Amniotic stem cell (primary cell): ENCODE measurements at places on chromosomes 7 and 10.

DNA sequence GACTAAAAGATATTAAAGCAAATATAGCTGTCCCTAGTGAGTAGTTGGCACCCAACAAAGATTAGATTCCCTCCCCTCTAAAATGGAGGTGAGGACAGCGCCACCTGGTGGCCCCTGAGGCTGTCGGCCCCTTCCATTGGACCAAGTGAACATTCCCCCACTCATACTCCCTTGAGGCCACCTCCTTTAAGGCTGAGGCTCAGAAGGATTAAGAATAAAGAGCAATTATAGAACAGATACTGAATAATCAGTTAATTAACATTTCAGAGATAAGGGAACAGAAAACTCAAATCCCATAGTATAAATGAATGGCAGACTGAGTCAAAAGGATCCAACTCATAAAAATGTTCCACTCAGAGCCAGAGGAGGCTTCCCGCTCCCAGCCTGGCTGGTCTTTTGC is 130.4 kb upstream of the GHITM start:
- no peak for DNase-seq

GRCh38 chr10:31468536-31468859 is 149.5 kb downstream of the ZEB1 start:
- DNase-seq: no peak

GRCh38 chr7:34973400-34973760 is 63.9 kb downstream of the DPY19L1 start:
- DNase-seq: no peak

- DNase-seq: no peak
These were observed 25.2 kb downstream of the TMEM270 start for GRCh38 chr7:73885975-73886798.

GRCh38 chr10:101337836-101338235 is 16.1 kb upstream of the BTRC start:
- DNase-seq: no peak

DNA sequence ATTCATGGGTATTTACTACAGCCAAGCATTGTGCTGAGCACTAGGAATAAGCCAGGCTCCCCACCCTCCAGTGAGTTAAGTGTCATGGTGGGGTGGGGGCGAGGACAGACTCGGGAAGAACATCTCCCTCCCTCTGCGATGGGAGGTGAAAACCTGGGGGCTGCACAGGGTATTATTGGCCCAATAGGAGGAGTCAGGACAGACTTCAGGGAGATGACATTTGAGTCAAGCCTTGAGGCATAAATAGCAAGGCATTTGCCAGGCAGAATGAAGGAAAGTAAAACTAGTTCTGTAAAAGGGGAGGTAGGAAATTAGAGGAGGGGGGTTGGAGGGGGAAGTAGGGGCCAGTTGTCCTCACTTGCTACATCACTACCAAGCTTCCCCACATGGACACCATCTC is 18.9 kb downstream of the NKX2-3 start:
- DNase-seq: no peak

GRCh38 chr10:116947841-116948529 is 57.0 kb downstream of the SHTN1 start:
- no peak for DNase-seq

DNA sequence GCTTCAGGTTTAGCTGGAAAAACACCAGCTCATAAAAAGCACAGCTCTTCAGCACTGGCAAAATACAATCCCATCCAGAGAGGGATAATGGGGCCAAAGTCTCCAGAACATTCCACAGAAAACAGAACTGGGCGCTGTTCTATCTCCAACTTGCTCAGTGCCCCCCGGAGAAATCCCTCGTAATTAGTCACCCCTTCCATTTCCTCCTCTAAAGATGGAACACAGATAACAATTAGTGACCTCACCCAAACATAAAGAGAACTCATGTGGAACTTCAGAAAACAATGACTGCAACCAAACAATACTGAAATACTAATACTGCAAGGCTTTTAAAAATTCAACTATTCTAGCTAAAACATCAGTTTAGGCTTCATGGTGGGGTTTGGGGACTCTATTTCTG is 46.3 kb downstream of the KIAA1549 start:
- no peak for DNase-seq

- no peak for DNase-seq
These were observed 8.5 kb downstream of the VOPP1 start for GRCh38 chr7:55563596-55564325.

- DNase-seq: no peak
These were observed 12.1 kb upstream of the PRRT4 start for GRCh38 chr7:128373606-128374005.

- DNase-seq: no peak
These were observed 52.5 kb upstream of the GRID1 start for GRCh38 chr10:86419101-86419500.

- DNase-seq: no peak
These were observed 493.0 kb downstream of the KCNMA1 start for GRCh38 chr10:77144656-77145055.

DNA sequence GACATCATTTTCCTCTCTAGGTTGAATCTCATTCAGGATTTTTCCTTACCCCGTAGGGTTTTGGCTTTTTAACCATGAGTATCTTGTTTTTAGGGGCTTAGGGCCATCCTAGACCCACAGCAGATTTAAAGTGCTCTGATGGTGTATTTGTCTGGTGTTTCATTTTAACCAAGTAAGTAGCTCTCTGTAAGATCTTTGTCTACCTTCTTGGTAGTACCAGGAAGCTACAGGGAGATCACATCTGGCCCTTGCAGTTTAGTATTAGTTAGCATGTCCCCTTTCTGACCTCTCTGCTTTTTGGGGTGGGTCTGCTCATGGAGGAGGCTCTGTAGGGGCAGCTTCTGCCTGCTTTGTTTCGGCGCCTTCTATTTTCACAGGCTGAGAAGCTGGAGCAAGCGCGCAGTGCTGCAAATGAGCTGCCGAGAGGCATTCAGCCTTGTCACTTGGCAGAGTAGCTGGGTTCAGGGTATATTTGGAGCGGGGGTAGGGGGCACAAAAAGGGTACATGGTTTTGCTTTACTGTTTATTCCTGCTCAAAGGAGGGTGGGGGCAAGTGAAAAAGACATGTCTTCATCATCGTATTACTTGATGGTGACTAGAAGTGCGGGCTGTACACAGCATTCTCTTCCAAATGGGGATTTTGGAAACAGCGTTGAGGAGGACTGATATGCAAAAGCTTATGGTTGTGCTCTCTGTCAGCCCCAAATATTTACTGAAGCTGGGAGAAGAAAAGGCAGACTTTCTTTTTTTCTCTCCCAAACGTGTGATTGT is 146.3 kb downstream of the CELF2 start:
- no peak for DNase-seq

- DNase-seq: no peak
These were observed 274.5 kb downstream of the DNAJB6 start for GRCh38 chr7:157611341-157611740.

DNA sequence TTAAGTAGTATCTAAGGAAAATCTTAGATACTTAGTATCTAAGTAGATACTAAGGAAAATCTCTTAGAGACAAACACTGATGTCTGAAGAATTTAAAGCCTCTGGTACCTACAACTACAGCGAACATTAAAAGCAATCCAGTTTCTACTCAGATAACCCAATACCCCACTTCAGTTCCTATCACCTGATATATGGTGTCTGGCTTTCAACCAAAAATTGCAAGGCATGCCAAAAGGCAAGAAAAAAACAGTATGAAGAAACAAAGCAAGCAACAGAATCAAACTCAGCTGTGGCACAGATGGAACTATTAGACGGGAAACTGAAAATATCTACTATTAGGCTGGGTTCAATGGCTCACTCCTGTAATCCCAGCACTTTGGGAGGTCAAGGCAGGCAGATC is 31.1 kb downstream of the ARHGAP12 start:
- DNase-seq: no peak

DNA sequence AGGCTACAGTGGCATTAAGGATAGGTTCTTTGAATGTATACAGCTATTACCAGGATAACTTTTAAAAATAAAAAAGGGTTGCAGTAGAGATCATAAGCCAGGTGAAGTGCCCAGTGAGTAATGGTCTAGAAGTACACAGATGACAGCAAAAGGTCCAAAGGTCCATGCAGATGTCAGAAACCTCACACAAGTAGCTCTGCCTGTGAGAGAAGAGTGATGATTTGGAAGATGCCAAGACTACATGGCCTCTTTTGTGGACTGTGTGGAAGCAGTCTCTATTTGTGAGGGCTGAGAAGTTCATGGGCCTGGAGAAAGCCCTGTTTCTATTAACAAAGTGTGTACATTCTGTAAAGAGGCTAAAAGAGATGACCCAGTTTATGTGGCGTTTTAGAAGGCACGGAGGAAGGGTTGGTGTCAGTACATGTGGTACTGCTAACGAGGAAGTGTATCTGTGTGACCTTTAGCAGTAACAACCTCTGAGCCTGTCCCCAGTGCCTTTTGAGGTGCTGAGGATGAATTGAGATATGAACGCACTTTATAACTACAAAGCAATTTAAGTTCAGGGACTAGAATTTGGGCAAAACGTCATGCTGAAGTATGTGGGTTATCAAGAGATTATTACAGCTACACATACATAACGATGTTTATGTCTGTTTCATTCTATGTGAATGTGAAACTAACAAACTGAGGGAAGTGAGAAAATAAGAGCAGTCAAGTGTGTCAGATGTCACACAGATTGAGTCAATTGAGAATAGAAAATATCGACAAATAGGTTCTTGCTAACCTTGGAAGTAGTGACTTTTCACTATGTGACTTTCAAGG is 7.6 kb downstream of the CYCS start:
- DNase-seq: no peak

- DNase-seq: no peak
These were observed 260.1 kb downstream of the BMPER start for GRCh38 chr7:34165466-34165865.

GRCh38 chr10:92822060-92822634 is 26.2 kb upstream of the EXOC6 start:
- DNase-seq: peak; percentile 77

DNA sequence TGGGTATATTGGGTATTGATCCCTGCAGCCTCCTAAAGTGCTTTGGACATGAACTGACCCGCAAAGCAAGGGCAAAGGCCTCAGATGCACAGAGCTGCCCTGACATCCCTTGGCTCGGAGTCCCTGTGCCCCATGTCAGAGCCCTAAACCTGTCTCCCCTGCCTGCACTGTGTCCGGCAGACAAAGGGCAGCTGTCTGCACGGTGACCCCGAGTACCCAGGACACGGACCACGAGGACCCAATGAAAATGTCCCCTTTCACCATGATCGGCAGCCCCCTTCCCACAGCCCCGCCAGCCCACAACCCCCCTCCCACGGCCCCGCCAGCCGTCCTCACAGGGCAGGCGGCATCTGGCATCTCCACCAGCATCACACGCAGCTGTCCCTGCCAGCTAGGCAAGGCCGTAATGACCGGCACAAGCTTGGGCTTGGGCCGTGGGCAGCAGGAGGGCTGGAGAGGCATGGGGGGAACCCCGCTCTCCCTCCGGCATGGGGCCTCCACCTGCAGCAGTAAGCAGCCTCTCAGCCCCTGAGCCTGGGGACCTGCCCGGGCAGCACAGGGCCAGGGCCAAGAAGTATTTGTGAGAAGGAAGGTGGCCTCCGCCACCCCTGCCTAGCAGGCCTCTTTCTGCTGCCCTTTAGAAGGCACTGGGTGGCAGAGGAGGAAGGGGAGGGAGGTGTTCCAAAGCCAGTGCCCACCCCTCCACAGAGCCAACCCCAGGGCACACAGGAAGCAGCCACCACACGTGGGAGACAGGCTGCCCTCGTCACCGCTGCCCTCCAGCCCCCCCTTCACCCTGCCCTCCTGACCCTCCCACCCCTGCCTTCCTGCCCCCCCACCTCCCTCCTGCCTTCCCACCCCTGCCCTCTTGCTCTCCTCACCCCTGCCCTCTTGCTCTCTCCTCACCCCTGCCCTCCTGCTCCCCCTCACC is 10.1 kb downstream of the NUDT1 start:
- DNase-seq: no peak

- DNase-seq: no peak
These were observed 163.1 kb downstream of the UBE2H start for GRCh38 chr7:129789652-129790051.

DNA sequence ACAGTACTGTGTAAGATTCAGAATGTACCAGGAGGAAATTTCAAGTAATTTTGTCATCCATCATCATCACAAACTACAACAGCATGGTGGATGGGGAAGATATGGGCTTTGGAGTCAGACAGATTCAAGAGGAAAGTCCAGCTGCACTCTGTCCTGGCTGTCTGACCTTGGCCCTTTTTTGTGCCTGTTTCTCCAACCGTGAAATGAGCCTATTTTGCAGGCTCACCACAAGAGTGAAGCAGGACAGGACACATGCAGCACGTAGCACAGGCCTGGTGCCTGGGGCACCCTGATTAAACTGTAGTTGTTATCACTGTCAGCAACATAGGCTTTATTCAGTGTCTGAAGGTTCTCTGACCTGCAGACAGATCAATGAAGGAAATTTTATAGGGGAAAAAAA is 37.6 kb downstream of the RHOBTB1 start:
- no peak for DNase-seq

DNA sequence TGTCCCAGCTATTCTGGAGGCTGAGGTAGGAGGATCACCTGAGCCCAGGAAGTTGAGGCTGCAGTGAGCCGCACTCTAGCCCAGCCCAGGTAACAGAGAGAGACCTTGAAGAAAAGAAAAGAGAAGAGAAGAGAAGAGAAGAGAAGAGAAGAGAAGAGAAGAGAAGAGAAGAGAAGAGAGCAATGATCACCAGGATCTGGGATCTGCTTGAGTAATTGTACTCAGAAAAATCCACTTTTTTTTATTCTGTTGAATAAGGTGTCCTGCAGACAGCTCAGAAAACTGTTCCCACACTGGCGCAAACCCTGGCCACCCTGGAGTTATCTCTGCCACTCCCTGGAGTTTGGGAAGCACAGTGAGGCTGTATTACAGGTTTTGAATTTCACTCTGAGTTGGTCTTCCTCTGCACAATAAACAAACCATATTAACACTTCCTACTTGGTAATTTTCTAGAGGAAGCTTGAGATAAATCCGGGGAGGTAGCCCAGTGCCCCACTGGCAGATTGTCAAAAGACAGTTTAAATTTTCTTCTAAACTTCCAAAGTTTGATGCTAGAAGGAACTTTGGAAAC is 9.6 kb upstream of the OAT start:
- DNase-seq: no peak

DNA sequence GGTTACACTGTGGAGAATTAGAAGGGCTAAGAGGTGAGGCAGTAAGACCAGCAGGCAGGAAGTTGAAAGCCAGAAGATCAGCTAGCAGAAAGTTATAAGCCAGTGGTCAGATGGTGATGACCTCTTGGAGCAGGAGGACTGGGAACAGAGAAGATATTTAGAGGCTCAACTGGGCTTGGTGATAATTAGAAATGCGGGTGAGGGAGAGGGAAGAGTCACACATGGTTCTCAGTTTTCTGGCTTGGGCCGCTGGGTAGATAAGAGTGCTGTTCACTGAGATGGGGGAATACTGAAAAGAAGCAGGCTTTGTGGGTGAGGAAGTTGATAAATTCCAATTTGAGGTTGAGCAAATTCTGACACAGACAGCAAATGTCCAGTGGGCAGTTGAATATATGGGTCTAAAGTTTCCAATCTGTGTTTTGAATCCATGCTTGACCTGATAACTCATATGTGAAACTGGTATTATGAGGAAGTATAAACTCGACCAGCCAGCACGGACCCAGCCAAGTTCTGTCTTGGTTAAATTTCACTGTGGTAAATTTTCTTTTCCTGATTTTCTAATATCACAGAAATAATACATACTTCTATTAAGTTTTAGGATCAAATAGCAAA is 22.7 kb downstream of the LSMEM1 start:
- DNase-seq: no peak

GRCh38 chr7:28200598-28200997 is 20.0 kb upstream of the JAZF1 start:
- DNase-seq: no peak
